GF-D8 (cell line): ENCODE measurements at places on chromosomes 13 and 19.

DNA sequence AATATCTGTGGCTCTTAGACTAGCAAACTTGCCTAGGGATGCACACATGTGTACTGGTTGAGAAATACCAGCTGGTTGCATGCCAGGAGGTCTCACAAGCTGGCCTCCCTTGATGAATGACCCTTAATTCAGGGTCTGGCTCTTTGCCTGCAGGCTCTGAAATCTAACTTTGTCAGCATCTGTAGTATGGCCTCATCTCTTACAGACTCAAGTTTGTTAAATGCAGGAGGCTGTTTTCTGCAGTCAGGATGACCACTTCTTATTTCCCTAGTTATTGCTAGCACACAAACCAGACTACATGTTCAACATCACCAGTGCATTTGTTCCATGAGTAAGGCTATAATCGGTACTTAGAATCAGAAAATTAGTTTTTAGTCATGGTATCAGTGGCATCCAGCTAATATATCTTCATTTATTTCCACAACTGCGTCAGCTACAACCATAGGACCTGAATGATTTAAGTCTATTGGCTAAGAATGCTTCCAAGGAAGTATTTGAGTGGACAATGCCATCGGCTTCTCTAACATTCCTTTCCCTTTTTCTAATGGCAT is 23.3 kb upstream of the POSTN start:
- DNase-seq: no peak

GRCh38 chr13:44236801-44237207 is 136.8 kb upstream of the SERP2 start:
- DNase-seq: no peak

DNA sequence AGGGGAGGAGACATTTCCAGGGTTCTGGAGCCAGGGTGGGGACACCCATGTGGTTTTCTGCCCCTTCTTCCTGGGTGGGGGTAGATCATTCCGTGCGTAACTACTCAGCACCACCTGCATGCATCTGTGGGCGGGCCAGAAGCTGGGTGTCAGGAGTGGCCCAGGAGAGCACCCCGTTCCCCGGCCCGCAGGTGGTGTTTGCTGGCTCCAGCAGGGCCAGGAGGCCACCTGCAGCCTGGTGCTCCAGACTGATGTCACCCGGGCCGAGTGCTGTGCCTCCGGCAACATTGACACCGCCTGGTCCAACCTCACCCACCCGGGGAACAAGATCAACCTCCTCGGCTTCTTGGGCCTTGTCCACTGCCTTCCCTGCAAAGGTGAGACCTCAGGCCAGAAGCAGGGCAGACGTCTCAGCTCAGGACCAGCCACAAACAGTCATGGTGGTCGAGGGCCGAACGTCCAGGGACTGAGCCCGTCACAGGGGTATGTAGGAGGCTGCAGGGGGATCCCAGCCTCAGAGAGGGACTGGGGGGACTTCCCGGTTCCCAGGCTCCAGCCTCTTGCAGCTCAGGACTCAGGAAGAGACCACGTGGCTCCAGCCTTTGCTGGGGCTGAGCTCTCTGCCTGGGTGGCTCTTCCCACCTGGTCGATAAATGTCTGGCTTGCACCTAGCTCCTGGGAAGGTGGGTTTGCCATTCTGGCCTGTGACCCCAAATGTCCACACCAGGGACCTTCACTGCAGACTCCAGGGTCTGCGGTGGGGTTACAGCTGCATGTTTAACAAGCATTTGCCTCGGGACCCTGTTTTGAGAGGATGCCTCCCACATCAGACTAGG is 1.6 kb downstream of the FSTL3 start:
- DNase-seq: no peak

DNA sequence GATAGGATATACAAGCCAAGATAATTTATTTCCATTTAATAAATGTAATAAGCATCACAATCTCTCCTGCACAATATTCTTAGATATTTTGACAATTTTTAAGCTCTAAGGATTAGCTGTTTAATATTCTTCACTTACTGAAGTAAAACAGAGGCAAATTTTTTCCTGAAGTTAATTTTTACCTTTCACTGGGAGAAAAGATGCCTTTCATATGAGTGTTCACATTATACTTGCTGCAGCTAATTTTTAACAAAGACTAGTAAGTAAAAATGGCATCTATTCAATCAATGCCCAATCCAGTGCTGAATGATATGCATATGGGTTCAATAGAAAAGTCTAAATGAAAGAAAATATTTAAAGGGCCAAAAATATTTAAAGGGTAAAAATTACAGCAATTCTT is 377.2 kb upstream of the GPC6 start:
- no peak for DNase-seq

DNA sequence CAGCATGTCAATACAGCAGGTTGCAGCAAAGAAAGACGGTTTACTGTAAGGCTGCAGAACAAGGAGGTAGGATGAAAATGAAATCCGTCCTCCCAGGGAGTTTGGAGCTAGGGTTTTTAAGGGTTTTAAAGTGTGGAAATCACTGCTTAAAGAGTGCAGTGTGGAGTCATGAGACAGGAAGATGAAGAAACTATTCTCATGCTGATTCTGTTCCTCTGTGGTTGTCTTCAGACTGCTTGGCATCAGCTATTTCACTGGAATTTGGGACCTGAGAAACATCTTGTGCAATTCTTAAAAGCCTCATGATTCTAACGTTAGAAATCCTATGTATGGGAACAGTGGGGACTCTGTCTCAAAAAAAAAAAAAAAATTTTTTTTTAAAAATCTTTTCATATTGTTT is 11.4 kb downstream of the ZNF331 start:
- peak; percentile 24 for DNase-seq

- DNase-seq: no peak
Observed at GRCh38 chr19:38047641-38048040, 140.6 kb downstream of the SIPA1L3 start.

DNA sequence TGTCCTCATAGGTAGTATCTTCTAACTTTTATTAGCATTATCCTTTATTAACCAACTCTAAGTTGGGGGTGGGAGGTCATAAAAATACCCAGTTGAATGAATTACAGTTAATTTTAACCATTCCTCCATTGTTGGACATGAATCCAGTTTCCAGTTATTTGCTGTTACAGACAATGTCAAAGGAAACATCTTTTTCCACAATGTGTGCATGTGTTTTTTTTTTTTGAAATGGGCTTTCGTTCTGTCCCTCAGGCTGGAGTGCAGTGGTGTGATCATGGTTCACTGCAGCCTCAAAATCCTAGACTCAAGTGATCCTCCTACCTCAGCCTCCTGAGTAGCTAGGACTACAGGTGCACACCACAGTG is 32.0 kb downstream of the KLF5 start:
- DNase-seq: no peak

- peak; percentile 69 for DNase-seq
Observed at GRCh38 chr19:50720921-50721381, 1.3 kb upstream of the SHANK1 start.

DNA sequence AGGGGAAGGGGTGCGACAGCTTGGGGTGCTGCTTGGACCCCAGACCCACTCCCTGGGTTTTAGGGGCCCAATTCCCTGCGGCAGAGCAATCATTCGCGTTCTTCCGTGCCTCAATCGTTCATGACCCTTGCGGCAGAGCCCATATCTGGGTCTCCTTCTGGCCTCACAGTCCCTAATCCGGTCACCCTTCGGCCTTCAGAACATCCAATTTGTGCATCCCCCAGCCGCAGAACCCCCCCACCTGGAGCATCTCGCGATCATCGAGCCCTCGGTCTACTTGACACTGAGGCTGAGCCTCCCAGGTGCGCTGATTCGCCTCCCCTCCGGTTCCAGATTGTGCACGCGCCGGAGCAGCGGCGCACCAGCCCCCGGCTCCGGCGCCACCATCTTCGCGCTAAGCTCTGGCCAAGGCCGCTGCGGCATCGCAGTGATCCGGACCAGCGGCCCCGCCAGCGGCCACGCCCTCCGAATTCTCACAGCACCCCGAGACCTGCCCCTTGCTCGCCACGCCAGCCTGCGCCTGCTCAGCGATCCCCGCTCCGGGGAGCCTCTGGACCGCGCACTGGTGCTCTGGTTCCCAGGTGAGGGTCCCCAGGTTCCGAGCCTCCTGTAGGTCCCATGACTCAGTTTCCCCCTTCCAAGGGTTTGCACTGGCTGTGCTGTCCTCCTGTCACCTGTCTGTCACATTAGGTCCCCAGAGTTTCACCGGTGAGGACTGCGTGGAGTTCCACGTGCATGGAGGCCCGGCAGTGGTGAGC is 501 bp downstream of the GTPBP3 start:
- DNase-seq: no peak

- DNase-seq: no peak
Observed at GRCh38 chr19:22052644-22053013, 345 bp downstream of the ZNF257 start.

- no peak for DNase-seq
Observed at GRCh38 chr13:40552895-40553294, 113.5 kb downstream of the FOXO1 start.

DNA sequence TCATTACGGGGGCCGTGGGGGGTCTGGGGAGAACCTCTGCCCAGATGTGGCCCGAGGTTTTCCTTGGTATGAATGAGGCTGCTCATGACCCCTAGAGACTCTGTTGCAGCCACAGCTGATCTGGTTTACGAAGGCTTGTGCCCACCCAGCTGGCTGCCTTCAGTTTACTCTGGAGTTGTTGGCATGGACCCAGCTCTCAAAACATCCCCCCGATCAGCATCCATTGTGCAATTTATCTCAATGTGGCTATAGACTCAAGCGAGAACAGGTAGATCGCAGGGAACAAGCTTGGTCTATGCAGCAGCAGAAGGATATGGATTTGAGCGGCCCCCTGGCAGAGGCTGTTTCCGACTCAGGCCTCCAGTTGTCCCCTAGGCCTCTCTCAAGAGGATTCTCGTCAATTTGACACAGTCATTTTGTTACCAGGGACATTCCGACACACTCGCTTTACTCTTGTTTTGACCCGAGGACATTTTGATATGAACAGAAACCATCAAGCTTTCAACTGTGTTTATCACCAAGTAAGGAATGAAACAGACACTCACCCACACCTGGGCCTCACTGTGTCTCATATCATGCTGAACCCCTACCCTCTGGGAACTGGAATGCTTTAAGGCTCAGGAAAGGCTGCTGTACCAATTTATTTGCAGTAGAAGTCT is 161.5 kb downstream of the KATNAL1 start:
- DNase-seq: no peak

DNA sequence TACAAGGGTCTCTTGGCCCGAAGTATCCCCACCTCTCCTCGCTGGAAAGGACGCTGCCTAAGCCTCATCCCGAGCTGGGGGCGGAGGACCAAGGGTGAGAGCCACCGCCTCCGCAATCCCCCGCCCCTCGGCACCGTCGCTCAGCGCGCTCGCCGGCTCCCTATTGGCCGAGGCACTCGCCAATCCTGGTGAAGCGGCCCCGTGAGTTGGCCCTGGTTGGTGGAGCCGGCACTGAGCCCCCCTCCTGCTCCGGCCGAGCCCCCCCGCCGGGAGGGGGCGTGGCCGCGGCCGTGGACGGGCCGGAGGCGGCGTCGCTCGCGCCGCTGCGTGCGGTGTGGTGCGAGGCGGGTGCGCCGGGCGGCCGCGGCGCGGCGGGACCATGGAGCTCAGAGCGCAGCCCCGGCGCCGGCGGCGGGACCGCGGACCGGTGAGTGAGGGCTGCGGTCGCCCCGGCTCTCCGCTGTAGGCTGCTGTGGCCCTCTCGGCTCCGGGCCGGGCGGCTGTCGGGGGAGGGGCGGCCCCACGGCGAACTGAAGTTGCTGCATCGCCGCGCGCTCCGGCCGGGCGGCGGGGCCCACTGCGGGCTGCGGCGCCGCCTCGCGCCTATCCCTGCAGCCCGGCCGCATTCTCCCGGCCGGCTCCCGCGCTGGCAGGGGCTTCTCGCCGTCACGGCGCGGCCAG is at the start of gene WASF3:
Gene WASF3, plus strand, starts transcription at position 291 of the 681 bp plus-strand sequence. CDS start 84,588 bp downstream, outside the sequence.
- no peak for DNase-seq

DNA sequence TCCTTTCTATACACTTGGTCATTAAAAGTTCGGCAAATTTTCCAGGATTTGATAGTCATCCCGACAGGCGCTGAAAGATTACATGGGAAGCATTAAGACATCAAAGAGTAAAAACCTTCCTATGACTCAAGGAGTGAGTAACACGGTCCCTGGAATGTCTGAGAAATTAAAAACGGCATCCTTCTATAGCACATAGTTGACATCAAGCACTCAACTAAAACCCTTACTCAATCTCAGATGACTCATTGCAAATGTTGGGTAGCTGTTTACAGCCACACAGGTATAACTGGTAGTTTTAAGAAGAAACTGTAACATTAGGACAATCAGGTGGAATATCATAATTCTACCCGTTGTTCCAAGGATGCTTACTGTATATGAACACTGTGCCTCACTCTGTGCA is 6.4 kb upstream of the LGALS13 start:
- no peak for DNase-seq

DNA sequence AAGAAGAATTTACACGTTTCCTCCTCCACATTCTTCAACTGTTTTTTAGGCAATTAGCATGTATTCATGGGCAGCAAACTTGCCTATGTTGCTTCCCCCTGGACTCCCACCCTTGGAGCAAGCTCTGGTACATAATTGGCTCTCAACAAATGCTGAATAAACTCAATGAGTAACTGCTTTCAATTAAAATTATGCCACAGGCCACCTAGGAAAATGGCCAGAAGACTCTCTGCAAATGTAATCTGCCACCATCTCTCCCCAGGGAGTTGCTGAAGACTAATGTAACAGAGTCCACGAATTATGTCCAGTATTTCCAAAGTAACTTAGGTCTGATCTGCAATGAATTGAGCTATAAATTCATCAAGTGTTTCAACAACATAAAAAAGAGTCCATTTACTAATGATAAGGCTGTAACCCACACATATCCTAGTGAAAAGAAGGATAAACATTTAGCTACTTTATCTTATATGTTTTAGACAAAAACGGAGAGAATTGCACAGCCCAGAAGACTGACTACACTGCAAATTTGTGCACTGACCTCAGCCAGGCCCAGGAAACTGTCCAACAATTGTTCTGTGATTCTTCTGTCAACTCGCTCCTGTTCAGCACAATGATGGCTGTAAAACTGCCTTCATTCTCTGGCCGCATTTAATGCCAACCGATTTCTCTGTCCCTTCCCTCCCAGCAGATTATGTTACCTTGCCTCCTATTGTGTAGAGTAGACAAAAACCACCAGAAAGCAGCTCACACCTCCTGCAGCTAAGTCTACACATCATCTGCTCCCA is 808.6 kb upstream of the ARGLU1 start:
- DNase-seq: no peak

GRCh38 chr19:19777692-19778091 is 43.9 kb downstream of the ZNF506 start:
- no peak for DNase-seq

GRCh38 chr13:32025730-32026129 is 5.8 kb upstream of the FRY start:
- no peak for DNase-seq

- peak; percentile 31 for DNase-seq
Observed at GRCh38 chr13:81017513-81018152, 676.7 kb upstream of the SPRY2 start.

GRCh38 chr19:40907968-40908735 is 26.1 kb upstream of the CYP2A7 start:
- DNase-seq: no peak

- peak; percentile 44 for DNase-seq
Observed at GRCh38 chr19:18289471-18290301, 8.3 kb upstream of the JUND start.

DNA sequence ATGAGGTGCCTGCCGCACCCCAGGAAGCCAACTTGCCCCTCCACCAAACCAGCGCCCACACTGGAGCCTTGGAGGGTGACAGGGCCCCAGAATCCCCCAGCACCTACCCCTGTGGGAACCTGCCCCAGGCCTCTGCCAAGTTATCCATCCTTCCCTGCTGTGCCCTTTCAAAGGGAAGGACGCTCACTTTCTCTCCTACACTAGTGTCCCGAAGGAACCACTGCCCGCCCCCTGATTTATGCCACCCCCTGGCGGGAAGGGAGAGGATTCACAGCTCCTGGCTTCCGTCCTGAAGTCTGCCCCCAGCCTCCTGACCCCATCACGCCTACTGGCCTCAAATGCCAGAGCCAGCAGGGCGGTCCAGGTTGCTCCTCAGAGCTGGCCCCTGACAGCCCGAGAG is 1.4 kb downstream of the EVI5L start:
- DNase-seq: no peak
